Activated naive CD8-positive, alpha-beta T cell treated with anti-CD3 and anti-CD28 coated beads for 36 hours (primary cell): ENCODE measurements at places on chromosomes 1 and 21. TPM values are rescaled to one million over a fixed set of nuclear protein-coding genes. Genes with fewer than 3 reads are reported as not detected.
A peak's percentile ranks its signal among the peaks of the same experiment; 100 is the strongest.

- DNase-seq: no peak
Observed at GRCh38 chr21:35449846-35450245, 400.7 kb upstream of the RUNX1 start.

GRCh38 chr1:26538480-26539412, 9.2 kb downstream of the RPS6KA1 start:
- DNase-seq: peak; percentile 39

DNA sequence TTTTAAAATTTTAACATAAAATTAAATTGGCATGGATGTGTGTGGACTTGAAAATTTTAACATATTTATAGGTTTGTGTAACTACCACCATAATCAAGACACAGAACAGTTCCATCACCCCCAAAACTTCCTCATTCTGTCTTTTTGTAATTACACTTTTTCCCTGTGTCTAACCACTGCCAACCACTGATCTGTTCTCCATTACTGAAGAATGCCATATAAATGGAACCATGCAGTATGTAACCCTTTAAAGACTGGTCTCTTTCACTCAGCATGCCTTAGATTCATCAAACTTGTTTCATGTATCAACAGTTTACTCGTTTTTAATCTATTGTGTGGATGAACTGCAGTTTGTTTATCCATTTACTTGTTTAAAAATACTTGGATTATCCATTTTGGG, 13.0 kb upstream of the AHCYL1 start:
- no peak for DNase-seq

DNA sequence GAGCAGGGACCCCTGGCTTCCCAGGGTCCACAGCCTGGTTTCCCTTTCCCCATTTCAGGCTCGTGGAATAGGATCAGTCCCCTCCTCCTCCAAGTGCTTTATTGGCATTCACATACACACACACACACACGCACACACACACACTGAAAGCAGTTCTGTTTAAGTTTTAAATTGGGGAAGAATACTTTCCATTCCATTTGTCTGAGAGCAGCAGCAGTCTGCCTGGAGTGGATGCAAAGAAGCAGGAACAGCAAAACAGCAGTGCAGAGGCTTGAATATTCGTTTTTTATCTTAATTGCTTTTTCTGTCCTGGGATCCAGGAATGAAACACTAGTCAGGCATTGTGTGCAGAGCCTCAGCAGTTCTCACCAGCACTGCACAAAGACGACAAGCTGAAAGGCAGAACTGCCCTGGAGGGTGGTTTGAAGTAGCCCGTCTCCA, 7.1 kb downstream of the CYB561D1 start:
- no peak for DNase-seq

GRCh38 chr1:54583871-54584270, 35.8 kb downstream of the ACOT11 start:
- no peak for DNase-seq

DNA sequence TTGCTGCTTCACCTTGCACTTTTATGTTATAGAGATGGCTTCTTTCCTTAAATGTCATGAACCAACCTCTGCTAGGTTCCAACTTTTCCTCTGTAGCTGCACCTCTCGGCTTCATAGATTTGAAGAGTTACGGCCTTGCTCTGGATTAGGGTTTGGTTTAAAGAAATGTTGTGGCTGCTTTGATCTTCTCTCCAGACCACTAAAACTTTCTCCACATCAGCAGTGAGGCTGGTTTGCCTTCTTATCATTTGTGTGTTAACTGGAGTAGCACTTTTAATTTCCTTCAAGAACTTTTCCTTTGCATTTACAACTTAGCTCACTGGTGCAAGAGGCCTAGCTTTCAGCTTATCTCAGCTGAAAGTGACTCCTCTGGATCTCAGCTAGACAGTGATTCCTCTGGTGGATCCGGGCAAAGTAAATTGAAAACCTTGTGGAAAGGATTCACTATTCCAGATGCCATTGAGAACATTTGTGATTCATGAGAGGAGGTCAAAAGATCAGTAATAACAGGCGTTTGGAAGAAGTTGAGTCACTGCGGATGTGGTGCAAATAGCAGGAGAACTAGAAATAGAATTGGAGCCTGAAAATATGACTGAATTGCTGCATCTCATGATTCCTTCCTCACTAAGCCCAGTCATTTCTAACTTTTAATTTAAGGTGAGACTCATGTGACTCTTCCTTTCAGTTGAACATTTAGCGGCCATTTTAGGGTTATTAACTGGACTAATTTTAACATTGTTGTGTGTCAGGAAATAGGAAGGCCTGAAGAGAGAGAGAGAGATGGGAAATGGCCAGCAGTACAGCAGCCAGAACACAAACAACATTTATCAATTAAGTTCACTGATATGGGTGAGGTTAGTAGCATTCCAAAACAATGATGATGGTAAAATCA, 16.2 kb upstream of the RGS1 start:
- DNase-seq: no peak

GRCh38 chr21:41360072-41360821, 1.6 kb upstream of the MX2 start:
- no peak for DNase-seq

DNA sequence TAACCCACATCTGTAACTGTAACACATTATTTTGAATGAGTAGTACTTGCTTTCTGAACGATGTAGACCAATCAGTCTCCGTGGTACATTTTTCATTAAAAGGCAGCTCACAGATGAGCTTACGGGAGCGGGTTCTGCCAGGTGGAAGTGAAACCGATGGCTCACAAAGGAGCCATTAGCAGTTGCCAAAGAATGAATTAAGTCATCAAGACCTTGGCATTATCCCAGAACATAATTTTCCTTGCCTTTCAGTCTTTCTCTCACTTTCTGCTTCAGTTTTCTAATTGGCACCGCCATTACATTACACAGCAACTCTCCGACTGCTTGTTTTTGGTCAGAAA, 33.5 kb upstream of the UTS2 start:
- no peak for DNase-seq

GRCh38 chr1:54581621-54582035, 33.6 kb downstream of the ACOT11 start:
- no peak for DNase-seq

DNA sequence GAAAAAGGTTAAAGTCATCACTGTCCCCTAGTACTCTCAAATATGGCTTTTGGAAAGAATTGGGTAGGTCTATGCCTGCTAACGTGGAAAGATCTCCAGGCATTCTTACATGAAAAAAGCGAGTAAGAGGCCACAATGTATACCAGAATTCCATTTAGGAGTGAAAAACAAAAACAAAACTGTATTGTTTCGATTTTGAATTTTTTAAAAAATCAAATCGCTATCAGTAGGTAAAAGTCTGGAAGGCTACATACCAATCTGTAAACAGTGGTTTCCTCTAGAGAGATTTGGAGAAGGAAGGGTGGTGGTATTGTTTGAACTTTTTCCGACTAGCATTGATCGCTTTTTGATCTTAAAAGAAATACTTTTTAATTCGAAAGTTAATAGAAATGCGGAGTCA, 55.9 kb downstream of the RRAGC start:
- no peak for DNase-seq

DNA sequence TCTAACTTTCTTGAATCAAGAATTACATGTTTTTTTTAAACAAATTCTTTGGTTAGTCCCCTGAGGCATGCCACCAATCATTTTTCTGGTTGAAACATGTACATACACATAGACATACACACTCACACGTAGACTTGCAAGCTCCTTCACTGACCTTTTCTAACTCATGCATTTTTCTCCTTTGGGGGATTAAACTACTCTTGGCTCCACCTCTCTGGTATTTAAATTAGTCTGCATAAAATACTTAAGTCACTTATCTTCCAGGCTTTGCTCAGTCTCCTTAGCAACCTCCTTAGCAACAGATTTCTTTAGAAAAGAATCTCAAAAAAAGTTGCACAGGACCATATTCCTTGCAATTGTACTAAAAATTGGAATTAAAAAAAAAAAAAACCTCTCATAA, 440.9 kb upstream of the LRRC7 start:
- no peak for DNase-seq

DNA sequence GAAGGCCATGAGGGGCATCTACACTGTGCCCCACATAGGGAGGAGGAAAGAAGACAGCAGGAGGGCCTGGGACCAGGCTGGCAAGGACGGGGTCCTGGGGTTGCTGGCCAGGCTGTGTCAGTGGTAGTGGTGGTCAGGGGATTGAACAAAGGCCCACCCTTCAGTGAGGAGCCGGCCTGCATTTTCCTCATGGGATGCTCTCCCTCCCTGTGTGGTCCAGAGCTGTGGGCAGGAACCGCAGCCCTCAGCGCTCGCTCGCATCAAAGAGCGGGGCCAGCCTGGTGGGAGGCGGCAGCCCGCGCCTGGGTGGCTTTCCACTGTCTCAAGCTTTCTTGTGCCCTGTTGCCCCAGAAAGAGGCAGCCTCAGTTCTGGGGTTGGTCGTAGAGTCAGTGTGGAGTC, 24.8 kb downstream of the LHX4 start:
- DNase-seq: no peak

DNA sequence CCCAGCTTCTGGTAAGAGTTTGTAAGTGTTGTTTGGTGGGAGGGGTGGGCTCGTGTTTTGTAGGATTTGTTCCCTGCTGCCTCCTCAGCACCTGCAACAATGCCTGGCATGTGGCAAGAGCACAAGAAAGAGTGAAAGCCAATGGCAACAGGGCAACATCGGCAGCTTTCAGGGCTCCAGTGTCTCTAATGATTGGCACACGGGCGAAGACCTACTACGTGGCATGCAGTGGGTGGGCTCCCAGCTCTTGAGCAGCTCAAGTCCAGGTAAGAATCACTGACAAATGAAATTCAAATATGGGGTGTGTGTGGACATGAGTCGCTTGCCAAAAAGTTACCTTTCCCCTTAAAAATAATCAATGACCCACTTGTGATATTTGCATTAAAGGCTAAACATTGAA, 23.9 kb upstream of the SLC1A7 start:
- DNase-seq: no peak

DNA sequence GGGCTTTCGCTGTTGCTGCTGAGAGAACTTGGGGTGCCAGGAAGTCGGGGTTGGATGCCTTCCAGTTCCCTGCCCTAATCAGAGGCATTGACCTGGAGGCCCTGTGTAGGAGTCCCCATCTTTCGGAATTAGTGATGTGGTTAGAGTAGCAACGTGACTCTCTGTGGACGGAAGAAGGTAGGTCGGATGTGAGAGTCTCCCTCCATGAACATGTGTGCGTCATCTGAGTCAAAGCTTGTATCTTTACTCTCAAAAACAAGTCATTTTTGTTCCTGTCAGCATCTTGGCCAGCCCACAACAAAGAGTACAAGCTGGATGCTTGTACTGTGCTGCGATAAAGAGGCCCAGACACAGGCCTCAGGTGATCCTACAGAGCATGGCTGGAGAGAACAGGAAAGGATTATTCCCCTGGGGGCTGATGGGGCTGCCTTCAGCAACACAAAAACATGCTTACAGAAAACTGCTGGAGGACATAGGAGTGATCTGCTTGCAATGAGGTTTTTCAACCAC, 31.0 kb upstream of the IL10 start:
- DNase-seq: peak; percentile 79

The ALPL gene
- total RNA-seq: not detected

The C1orf105 gene
- total RNA-seq: not detected

The EGLN1 gene
- total RNA-seq: 36.3 TPM

The UBE2J2 gene
- total RNA-seq: 69.9 TPM

The HAO2 gene
- total RNA-seq: not detected

The EXO1 gene
- 91.8 TPM for total RNA-seq

The PTGER3 gene
- not detected for total RNA-seq

The LCE6A gene
- not detected for total RNA-seq
